ENCODE measurements at places on chromosomes 2 and 18.

- no peak for DNase-seq
Observed at GRCh38 chr2:133377599-133377998, 190.7 kb downstream of the NCKAP5 start.

DNA sequence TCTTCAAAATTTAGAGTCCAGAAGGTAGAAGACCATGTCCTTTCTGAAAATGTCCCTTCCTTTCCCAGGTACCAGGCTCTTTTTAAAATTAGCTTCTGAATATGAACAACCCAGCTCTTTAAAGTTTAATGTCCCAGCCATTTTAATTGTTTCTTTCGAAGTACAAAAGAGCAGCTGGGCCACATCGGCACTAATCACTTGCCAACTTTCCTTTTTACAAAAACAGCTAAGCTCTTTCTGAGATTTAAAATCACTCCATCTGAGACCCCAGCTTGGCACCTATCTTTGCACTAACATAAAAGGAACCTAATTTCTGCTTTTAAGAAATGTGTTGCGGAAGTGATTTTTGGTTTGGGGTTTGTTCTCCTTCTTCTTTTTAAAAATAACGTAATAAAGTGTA, 2.6 kb downstream of the BOD1L2 start:
- DNase-seq = no peak

DNA sequence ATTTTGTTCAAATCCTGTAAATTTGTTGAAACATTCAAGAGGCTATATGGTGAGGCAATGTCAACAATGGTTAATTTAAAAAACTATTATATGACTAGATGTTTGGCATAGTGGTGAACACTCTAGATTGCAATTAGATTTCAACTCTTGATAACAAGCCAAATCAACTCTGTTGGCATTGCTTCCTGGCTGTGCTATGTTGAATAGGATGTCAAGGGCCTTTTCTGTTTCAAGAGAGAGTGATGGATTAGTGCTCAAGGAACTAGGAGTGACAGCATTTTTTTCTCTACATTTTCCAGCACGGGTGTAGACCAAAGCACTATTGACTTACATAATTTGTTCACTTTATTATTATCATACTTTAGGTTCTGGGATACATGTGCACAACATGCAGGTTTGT, 172.4 kb upstream of the KCNH7 start:
- DNase-seq = no peak

- peak; percentile 35 for DNase-seq
Observed at GRCh38 chr18:29494371-29494770, 1317.4 kb upstream of the CDH2 start.

DNA sequence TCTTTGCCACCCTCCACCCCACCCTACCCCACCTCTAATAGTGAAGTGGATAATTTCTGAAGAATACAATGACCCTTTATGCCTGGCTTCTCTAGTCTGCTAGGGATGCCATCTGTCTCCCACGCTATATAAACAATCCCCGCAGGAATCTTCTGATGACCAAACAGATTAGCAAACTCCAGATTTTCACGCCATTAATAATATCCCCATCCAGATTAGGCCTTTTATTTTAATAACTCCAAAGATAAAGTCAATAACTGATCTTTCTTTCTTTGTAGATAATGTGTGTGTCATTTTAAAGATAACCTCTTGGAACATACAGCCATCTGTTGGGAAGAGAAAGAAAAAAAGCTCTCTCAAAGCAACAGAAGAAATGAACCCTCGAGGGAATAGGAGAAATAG, 47.9 kb upstream of the CCDC150 start:
- DNase-seq = no peak

GRCh38 chr2:179139506-179139905, 89.6 kb upstream of the CCDC141 start:
- no peak for DNase-seq

DNA sequence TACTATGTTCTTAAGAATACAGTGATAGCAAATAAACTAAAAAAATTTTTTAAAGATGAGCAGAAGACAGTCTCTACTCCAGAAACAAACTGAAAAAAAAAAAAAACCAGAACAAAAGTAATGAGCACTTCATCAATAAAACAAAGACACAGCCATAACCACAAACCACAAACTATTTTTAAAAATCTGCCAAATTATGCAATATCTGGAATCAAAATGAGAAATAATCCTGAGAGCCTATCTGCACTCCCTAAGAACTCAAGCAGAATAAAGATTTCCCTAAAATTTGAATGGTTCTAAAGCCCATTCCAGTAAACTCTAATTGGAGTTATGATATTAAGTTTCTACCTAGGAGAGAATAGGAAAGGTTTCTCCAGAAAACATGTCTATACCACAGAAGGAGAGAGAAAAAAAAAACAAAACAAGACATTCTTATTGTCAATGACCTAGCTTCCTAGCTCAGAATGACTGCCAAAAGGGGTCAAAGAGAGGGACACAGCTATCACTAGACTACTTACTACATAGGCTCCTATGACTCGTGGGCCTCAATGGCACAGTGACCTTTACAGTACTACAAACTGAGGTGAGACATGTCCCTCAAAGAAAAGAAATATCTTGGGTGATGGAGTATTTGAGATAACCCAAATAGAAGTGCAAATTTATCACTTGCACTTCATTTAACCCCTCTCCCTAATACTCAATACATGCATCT, 262.8 kb downstream of the ZEB2 start:
- DNase-seq = peak; percentile 35

DNA sequence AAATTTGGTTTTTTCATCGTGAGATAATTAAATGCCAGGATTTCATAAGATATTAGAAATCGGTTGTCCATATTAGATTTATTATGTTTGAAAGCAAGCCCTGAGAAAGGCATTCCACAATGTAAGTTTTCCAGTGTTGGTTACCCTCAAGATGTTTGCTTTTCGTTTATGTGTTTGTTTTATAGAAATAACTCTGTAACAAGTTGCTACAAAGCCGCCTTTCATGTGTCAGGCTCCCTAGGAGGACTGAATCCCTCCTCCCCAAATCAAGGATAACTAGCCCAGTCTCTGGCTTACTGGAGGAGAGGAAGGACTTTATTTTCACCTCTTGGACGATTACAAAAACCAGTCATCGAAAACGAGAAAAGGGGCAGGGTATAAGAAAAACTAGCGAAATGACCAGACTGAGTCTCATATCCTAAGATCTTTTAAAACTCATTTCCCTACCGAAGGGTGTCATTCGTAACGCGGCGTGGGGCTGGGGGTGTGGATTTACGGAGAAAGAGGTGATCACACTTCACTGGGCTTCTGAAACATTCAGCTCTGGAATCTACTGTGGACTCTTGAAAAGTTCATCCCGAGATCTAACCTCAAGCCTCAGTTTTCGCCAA, 1.0 kb upstream of the PEX13 start:
- DNase-seq = no peak

GRCh38 chr2:15811367-15811766, 129.0 kb upstream of the MYCN start:
- no peak for DNase-seq

DNA sequence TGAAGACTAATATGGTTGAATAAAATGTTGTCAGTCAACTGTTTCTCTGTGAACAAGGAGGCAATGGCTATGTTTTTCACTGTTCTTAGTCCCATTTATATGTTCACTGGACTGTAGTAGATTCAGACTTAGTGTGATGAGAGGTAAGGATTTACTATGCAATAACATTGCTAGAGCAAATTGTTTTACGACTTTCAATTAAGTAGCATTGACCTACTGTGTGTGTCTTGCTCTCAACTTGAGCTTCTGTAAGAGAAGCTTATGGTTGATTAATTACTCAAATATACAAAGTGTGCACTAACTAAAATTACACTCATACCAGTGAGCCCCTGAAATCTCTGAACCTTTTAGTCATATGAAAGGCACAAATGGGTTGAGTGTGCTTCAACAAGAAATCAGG, 168.6 kb downstream of the RAPGEF4 start:
- DNase-seq = no peak

- no peak for DNase-seq
Observed at GRCh38 chr2:234797566-234798250, 154.1 kb upstream of the SH3BP4 start.

GRCh38 chr2:217710211-217710765, 292.5 kb downstream of the TNS1 start:
- DNase-seq = no peak

DNA sequence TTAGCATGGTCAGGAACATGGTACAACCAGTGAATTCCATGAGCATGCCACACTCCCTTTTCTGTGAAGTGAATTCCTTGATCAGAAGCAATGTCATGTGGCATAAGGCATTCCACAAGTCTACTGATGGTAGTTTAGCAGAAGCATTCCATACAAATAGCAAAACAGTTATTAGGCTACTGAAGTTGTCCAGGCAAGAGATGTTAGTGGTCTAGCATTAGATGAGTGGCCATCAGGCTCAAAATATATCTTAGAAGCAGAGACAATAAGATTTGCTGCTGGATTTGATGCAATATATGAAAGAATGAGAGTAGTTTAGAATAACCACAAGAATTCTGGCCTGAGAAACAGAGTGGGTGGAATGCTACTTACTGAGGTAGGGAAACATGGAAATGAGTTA, 355.3 kb upstream of the NRXN1 start:
- peak; percentile 73 for DNase-seq

GRCh38 chr2:26298286-26298637, 47.7 kb upstream of the SELENOI start:
- no peak for DNase-seq

GRCh38 chr2:171747371-171747770, 60.1 kb downstream of the DYNC1I2 start:
- no peak for DNase-seq

DNA sequence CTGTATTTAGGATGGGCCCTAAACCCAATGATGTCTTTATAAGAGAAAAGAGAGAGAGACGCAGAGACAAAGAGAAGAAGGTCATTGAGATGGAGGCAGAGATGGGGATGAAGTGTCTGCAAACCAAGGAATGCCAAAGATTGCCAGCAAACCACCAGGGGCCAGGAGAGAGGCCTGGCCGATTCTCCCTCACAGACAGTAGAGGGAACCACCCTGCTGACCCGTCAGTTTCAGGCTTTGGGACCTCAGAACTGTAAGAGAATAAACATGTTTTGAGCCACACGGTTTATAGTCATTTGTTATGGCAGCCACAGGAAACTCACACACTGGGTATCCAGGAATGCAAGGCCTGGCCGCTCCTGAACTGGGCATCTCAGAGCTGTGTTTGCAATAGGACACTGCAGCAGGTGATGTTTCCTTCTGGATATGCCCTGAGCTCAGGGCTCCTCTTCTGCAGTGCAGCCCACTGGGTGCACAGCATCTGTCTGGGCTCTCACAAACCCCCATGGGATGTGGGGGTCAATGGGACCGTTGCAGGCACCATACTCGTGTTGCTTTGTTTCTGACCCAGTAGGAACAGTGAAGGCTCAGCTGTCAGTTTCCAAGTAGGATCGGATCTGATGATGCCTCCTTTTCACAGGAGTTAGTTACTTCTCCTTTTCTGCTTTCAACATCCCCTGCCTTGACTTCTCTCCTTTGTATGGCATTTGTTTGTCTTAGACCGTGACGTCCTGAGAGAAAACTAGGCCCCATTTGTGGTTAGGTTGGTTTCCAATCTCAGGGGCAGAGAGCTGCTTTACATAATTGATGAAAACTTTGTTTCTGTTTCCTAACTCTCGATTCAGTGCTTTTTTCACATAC, 20.8 kb downstream of the PTPN18 start:
- DNase-seq = no peak

DNA sequence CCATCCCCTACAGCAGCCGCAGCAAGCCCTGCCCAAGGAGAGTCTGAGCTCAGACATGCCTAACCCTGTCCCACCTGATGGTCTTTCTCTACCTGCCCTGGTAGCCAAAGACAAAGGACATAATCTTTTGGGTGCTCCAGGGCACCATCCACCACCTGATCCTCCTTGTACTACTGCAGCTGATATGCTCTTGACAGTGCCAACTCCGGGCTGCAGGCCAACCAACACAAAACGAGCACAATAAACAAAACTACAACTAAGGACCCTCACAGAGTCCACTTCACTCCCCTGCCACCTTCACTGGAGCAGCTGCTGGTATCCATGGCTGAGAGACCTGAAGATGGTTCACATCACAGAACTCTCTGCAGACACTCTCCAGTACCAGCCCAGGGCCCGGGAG, 106.3 kb downstream of the GRB14 start:
- DNase-seq = no peak

GRCh38 chr18:22964116-22964515, 31.0 kb downstream of the RBBP8 start:
- DNase-seq = no peak

GRCh38 chr2:231479455-231479854, 15.2 kb upstream of the NCL start:
- no peak for DNase-seq

- DNase-seq = peak; percentile 83
Observed at GRCh38 chr2:176552501-176553135, 283.4 kb downstream of the MTX2 start.

GRCh38 chr2:120807751-120808150, 72.1 kb downstream of the GLI2 start:
- no peak for DNase-seq

- no peak for DNase-seq
Observed at GRCh38 chr2:46332686-46333281, 35.6 kb downstream of the EPAS1 start.

DNA sequence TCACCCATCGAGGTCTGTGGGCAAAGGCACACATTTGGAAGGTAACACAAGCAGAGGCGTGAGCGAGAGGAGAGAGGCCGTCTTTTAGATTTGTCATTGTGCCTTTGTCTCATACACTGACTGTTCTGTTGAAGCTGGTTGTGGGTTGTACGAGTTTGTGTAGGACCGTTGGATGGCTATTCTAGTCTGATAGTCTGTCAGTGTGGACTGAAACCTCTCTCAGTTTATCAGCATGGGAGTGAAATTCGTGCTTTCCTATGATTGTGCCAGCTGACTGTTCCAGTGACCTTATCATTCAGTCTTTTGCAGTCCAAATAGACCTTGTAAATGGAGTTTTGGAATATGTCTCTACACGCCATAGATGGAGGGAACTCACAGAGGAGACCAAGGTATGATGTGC, 143.5 kb downstream of the LDLRAD4 start:
- no peak for DNase-seq

GRCh38 chr2:99753505-99753904, 263.7 kb upstream of the REV1 start:
- DNase-seq = no peak
